AG20443 (cell line): ENCODE measurements at places on chromosomes 2 and 18.

- no peak for DNase-seq
Observed at GRCh38 chr18:22300665-22301636, 116.8 kb downstream of the CTAGE1 start.

DNA sequence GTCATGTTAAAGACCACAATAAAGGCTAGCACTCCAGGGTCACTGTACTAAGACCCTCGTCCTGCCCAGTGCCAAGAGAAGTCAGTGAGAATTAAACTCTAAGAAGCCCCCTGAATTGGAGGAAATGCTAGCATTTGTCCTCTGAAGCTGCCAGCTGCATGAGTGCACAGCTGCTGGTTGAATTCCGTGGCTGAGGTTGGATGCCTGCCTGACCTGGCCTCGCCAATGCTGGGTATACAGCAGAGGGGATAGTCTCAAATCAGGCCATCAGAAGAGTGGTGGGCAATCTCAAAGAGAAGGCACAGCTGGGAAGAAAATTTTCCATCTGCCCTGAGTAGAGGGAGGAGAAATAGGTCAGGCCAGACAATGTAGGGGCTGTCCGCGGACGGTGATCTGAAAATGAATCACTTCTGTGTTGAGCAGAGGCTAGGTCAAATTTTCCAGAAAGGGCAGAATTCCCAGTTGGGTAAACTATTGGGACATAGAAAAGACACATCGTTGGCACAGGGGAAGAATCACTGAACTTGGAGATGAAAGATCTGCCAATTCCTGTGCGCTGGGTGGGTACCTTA is 110.5 kb upstream of the AGAP1 start:
- DNase-seq = peak; percentile 52

GRCh38 chr2:105885456-105885855 is 140.7 kb downstream of the NCK2 start:
- no peak for DNase-seq

DNA sequence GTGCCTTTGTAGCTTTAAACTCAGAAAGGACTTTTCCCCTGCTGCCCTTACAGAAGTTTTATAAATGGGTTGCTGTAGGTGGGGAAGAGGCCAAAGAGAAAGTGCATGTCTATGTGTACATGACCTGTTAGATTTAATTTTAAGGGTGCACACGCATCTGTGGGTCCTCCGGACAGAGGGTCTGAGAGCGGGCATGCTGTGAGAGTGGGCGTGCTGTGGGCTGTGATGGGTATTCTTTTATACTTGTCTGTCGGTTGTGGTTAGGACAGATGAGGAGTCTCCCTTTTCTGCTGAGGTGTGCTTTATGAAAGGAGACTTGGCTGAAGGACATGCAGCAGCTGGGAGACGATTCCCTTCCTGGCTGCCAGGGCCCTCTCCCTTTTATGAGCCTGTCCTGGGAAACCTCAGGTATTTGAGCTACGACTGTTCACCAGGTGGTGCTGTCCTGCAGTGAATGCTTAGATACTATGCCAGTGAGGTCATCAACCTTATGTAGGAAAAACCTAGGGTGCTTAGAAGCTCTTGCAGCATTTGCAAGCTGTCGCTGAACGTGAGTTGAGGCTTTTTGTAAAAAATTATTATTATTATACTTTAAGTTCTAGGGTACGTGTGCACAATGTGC is 67.5 kb downstream of the TANC1 start:
- DNase-seq = no peak

- no peak for DNase-seq
Observed at GRCh38 chr18:54151376-54151775, 73.1 kb downstream of the MBD2 start.

- DNase-seq = peak; percentile 43
Observed at GRCh38 chr2:74602586-74603281, 45.4 kb downstream of the M1AP start.

GRCh38 chr2:140643761-140644187 is 1487.0 kb downstream of the LRP1B start:
- DNase-seq = peak; percentile 14
